HTR-8/SVneo (cell line): ENCODE measurements at places on chromosomes 3 and 15.
A peak's percentile ranks its signal among the peaks of the same experiment; 100 is the strongest.

DNA sequence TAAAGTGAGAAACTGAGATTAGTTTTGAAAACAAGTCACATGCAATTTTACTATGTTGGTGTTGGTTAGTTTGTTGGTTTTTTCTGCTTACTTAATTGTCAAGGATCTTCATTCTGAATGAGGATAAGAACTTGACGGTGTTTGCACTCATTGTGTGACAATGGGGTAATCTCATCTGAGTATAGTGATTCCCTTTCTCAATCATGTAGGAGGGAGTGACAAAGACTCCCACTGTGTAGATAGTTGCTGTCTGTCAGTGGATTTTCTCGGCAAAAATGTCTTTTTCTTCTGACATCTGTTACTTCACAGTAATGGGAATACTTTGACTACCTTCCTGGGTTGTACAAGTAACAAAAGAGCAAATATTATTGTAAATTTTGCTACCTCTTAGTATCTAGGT, 23.5 kb downstream of the KCNH8 start:
- no peak for DNase-seq

DNA sequence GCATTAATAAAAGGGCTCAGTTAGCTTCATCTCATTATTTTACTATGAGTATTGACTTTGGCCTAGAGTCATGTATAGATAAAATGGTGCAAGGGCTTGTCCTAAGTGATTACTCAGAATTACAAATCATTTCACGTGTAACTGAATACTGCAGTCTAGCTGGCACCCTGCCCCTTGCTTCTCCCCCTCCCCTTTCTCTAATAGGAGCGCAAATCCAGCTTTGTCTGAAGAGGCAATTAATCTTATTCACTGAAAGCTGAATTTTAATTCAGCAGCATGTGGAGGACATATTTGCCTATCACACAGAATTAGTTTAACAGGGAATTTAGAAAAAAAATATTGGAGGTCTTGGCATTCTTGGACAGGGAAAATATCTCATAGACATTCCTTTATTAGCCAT, 412.1 kb upstream of the DPH6 start:
- DNase-seq, result no peak

DNA sequence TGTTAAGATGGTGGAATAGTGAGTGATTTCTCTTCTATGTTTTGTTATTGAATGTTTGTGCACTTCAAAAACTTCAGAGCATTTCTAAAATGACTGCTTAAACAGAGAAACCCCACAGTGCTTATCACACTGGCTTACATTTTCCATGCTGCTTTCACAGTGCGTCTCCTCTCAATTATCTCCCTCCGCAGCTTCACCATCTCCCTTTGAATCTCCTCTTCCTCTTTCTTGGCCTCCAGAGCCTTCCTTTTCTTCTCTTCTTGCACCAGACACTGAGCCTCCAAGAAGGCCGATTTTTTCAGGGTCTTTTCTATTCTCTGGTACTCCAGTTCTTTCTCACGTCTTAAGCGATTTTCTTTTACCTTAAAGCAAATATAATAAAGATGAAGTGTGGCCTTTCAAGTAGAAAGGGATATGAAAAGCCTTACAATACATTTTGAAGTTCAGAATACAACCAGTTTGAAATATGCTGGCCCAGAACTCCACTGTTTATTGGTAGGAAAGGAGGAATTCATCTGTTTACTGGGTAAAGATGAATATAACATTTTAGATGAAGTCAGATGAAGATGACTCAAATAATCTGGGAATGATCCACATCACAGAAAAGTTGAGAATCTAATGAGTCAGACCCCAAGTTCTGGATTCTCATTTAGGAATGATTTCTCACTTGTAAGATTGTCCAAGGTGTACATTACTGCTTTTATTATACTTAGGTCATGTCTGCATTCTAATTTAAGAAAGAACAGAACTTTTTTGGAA, 21.4 kb downstream of the CCDC191 start:
- no peak for DNase-seq

- DNase-seq, result no peak
Observed at GRCh38 chr15:96849271-96849900, 518.9 kb downstream of the NR2F2 start.

DNA sequence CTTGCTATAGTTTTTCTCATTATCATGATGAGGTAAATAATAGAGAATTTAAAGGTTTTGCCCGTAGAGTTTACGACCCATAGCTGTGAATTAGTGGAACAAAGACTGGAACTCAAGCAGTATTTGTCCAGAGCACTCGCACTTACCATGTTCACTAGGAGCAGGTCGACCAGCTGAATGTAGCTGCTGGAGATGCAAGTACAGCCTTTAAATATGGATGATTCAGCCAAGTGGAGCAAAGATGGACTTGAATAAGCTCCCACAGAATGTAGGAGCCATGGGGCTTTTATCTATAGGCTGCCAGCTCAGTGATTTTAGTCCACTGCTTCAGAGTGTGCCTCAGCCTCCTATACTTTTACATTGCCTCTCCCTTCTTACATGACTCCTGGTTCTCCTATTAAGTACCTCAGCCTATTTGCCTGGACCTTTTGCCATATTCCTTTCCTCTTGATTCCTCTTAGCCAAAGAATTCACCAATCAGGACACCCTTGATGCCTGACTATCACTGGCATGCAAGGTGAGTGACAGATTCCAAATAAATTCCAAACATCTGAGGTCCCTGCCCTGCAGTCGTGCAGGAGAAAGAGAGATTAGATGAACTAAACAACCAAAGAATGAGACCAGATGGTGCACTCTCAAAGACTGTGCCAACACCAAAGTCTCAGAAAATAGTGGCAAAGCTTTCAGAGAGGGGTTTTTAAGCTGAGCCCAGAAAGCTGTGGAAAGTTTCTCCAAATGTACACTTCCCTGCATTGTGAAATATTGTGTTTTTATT, 3.9 kb downstream of the MKRN3 start:
- DNase-seq, result no peak

DNA sequence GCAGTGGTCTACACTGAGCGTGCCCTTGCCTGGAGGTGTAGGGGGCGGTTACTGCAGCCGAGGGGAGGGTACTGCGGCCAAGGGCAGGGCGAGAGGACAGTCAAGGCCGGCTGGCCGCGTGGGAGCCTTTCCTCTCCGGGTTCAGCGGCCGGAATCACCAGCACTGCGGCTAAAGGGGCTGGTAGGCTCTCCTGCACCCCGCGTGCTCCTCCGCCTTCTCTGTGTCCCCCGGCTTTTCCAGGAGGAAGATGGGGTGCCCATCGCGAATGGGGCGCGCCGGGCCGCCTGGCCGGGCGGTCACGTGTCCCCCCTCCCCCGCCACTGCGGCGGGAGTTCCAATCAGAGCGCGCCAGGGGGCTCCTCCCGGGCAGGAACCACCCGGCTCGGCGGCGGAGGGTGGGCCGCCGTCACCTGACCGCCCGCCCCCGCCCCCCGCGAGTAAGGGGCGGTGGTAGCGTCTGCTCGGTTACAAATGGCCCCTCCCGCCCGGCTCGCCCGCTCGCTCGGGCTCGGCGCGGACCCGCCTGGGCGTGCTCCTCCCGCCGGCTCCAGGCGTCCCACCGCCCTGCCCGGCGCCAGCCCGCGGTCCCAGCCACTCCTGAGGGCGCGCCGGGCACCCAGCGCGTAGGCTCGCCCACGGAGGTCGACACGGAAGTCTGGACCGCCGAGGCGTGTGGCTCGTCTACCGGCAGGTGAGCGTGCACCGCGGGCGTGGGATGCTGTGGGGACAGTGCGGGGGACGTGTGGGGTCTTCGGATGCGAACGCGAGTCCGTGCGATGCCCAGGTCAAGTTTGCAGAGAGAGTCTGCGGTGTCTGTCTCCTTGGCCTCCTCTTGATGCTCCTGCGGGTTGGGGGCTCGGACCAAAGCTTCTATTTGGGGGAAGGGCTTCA, 242.6 kb upstream of the TOPAZ1 start:
- peak; percentile 59 for DNase-seq

DNA sequence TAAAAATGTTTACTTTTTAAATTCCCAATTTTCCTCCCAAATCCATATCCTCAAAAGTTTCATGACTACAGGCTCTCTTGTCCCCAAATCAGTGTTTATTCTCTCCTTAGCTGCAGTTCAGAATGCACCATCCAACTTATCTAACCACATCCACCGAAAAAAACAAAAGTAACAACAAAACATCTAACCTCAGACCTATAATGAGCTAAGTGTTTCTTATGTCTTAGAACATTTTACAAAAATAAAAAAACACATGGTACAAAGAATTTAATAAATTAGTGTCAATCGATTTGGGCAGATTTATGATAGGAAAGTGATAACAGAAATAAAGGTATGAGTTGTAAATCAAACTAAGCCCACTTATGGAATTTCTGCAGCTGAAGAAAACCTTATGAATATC, 13.6 kb downstream of the SATB1 start:
- no peak for DNase-seq

GRCh38 chr3:115448851-115449250, 174.5 kb upstream of the GAP43 start:
- no peak for DNase-seq

DNA sequence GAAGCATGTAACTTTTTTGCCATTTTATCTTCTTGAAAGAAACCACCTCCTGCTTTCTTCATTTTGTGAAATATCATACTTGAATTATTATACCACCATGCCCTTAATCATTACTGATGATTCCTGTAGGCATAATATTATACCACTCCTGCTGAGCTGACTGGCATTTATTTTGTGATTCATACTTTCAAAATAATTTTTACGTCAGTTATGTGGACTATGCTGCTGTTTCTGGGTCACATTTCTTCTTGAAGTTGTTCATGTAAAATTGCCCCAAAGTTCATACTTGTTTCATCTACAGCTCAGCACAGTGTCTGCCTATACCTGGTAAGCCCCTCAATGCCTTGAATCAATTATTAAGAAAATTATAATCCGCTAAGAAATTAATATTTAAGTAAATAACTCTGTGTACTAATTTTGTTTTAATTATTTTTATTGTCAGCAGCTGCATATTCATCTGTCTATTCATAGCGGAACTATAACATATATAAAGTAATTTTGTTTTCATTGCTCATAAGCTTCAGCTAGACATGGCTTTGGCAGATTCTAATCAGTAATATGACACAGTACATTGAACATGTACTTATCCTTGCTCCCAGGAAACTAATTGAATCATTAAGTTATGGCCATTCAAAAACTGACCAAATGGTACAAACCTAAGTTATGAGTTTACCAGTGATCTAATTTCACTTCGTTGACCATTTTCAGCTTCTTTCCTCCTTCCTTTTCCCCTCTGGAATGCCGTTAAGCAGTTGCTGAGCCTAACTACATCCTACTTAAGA, 160.0 kb downstream of the NAALADL2 start:
- no peak for DNase-seq

DNA sequence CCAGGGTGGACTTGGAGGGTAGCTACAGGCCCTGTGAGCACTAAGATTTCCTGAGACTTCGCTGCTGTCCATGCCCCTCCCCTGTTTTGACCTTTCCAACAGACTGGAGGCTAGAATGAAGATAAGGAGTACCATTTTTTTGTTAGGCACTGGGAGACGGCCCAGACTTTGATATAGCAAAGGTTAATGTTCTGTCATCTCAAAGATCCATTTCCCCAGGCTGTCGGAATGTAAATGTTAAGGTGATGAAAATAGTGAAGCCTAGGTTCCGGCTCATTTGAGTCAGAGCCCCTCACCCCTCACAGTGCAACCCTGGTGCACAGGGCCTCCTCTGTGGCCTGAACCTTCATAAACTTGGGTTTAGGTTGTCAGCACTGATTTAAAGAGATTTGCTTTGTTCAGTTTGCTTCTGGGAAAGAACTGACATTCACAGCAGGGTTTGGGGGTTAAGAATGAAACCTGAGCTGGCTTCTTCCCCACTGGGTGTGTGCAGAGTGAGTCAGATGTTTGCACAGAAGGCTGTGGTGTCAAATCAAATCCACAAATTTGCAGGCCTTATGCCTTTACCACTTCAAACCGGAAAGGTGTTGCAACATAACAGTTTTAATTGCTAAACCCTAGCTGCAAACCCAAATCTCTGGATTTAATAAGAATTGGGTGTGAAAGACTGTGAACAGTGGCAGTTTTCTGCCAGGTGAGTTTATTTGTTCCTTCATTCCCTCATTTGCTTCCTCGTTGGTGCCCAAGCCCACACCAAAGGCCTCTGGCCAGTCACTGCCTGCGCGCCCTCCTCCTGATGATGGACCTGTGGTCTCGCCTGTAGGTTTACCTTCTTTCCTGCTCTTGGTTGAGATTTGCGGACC, 20.6 kb upstream of the KCTD6 start:
- DNase-seq, result peak; percentile 89

GRCh38 chr3:90035643-90036042, 928.2 kb downstream of the EPHA3 start:
- DNase-seq, result no peak

- no peak for DNase-seq
Observed at GRCh38 chr15:36994790-36995189, 105.6 kb downstream of the MEIS2 start.

- DNase-seq, result no peak
Observed at GRCh38 chr3:77780278-77780996, 740.5 kb downstream of the ROBO2 start.

GRCh38 chr3:152505926-152506325, 237.2 kb downstream of the MBNL1 start:
- no peak for DNase-seq

DNA sequence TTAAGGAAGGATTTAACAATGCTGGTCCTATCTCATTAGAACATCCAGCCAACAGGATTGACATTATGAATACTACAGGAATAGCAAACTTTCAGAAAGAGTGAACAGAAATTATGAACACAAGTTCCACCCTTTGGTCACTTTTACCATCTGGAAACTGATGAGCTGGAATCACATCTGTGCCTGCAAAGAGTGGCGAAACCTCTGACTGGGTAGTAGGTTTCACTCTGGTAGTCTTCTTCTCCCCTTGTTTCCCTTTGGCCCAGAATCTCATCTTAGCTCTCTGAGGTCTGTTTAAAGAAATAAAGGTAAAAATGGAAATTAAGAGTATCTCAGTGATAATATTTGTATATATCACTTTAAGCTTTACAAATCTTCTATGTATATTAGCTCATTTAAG, 73.1 kb downstream of the NR2E3 start:
- no peak for DNase-seq
